ENCODE measurements at places on chromosomes 1 and 21.

DNA sequence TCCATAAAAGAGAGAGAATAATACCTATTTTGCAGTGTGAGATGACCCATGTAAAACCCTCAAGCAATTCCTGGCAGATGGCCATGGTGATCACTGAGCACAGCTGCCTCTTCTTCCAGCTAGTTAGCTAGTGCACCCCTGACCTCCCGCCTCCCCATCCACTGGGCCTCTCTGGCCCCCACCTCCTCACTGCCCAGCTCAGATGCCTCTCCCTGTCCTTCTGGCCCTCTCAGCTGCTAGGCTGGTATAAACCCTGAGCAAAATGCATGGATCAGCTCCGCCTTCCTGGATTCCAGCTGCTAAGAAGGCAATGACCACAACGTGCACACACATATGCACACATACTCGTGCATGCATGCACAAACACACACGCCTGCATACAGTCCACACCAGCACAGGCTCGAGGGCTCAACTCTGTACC, 117.2 kb downstream of the DMRTB1 start:
- DNase-seq: no peak

DNA sequence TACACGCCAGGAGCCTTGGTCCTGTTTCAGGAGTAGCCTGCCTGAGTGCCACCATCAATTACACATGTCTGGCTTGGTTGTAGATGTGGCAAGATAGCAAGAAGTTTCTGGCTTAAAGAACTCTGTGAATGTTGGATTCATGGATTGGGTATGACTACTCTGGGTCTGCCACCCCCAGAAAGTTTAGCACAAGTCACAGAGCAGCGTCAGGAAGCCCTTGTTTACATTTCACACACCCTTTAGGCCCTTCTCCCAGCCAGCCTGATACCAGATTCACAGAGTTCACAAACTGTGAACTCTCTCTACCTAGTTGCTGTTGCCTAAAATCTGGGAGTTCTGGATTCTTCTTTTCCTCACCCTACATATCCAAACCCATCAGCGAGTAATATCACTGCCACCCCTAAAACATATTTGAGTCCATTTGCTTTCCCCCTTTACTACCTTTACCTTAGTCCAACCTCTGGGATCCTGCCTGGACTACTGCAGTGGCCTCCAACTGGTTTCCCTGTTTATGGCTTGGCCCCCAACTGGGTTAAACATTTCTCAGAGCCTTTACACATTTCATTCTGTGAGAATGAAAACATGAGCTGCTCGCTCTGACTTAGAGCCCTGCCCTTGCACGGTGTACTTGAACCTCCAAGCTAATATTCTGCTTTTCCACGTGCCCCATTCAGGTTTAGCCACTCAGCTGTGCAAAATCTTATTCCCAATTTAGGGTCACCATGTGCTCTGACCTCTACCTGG, 4.1 kb upstream of the CCDC24 start:
- DNase-seq: no peak

DNA sequence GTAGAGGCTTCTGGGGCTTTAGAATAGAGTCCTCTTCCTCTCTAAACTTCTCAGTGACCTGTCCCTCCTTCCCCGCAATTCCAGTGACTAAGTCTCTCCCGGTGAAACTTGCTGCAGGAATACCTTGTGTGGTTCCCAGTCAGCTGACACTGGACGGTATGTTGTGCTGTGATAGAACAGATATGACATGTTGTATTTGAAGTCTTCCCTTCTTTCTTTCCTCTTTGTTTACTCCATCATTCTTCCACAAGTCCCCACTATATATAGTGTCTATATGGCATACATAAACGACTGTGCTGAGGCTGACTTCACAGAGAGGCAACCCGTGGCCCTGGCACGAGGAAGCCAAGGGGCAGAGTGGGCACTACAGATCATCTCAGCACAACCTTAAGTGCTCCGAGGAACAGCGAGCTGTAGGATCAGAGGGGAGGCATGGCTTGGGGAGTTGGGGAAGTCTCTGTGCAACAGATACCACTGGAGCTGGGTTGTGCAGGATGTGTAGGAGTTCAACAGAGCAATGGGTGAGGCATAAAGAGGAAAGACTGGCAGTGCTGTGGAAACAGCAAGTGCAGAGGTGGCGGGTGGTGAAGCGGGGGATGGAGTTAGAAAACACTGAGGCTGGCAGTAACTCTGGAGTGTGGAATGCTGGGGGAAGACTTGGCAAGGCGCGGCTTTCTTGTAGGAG, 237.8 kb downstream of the TRABD2B start:
- no peak for DNase-seq

GRCh38 chr1:230012741-230013140, 54.3 kb upstream of the GALNT2 start:
- no peak for DNase-seq

GRCh38 chr1:227318853-227319607, 738 bp upstream of the CDC42BPA start:
- no peak for DNase-seq
